ENCODE measurements at places on chromosomes 4 and X.
A peak's percentile ranks its signal among the peaks of the same experiment; 100 is the strongest.

DNA sequence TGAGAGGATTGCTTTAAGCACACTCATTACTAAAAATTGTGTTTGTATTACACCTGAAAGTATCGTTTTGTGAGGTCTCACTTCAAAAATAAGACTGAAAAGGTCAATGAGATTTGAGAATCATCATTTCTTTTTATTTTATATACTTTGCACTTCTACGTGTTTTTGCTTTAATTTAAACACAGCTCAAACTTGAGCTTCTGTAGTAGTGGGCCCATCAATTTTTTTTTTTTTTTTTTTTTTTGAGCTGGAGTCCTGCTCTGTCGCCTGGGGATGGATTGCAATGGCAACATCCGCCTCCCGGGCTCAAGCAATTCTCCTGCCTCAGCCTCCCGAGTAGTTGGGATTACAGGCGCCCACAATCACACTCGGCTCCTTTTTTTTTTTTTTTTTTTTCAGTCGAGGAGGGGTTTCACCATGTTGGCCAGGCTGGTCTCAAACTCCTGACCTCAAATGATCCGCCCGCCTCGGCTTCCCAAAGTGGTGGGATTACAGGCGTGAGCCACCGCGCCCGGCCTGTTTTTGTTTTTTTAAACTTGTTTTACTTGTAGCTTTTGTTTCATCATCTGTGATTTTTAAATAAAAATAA lies 1.5 kb downstream of the GSTCD start:
- no peak for DNase-seq

GRCh38 chr4:85496933-85497332 lies 22.0 kb downstream of the ARHGAP24 start:
- DNase-seq, result no peak

DNA sequence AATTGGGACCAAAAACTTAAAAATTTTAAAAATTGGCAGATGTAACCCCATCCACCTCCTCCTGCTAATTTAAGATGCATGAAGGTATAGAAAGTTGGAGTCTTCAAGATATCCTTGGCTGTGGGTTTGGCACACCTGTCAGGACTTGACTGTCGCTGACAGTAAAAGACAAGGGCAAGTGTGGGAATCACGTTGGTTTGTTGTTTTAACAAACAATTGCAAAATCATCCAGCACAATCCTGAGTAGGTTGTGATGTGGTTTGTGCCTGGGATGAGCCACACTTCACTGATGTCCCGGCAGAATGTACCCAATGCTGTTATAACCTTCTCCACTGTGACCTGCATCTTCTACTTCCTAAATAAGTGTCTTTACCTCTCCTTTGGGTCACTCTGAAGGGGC lies 24.0 kb downstream of the HOPX start:
- DNase-seq, result no peak

- no peak for DNase-seq
These were observed 111.3 kb upstream of the PAQR3 start for GRCh38 chr4:79050541-79050880.

GRCh38 chr4:6443035-6444023 lies 29.1 kb downstream of the PPP2R2C start:
- no peak for DNase-seq

- no peak for DNase-seq
These were observed 54.0 kb downstream of the SLC9A7 start for GRCh38 chrX:46704767-46705386.

DNA sequence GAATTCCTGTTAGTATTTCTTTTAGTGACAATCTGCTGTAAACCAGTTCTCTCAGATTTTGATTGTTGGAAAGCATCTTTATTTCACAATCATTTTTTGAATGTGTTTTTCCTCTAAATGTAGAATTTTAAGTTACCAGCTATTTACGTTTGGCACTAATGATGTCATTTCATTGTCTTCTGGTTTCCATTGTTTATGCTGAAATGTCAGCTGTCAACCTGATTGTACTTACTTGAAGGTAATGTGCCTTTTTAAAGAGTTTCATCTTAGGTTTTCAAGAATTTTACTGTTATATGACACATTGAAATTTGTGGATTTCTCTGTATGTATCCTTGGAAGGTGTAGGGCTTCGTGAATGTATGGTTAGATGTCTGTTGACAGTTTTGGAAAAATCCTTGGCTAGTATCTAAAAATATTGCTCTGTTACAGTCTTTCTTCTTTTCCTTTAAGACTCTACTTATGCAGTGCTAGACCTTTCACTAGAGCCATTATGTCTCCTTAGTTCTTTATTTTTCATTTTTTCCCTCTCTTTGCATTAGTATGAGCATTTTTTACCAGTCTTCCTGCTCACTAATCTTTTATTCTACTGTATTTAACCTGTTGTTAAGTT lies 30.4 kb downstream of the SMAD1 start:
- DNase-seq, result no peak

DNA sequence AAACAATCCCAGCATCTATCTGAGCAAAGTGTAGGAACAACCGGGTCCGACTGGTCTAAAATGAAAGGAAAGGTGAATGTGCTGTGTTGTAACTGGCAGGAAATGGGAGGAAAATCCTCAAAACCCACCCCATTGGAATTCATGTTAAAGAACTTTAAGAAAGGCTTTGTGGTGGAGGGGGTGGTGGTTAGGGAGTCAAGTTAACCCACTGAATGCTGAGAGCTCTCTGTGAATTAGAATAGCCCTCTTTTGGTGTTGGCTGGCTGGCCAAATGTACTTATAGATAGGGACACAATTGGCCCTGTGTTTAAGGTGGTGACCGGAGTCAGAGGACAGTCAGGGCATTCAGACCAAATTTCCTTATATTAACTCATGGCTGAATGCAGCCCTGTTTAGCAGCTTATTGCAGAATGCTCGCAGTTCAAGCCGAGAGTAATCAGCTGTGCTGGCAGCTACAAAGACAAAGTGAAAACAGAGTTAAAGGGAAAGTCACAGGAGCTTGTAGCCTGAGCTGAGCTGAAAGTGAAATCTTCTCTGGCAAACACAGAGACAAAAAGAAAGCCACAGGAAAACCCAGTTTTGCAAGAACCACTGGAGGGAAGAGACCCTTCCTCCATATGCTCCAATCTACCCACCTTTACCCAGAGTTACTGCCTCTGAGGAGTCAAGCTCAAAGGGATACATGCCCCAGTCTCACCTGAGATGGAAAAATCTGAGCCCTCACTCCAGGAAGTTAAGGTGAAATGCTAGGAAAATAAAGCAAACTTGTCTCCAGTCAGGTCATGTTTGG lies 38.5 kb upstream of the UGT2B7 start:
- no peak for DNase-seq

DNA sequence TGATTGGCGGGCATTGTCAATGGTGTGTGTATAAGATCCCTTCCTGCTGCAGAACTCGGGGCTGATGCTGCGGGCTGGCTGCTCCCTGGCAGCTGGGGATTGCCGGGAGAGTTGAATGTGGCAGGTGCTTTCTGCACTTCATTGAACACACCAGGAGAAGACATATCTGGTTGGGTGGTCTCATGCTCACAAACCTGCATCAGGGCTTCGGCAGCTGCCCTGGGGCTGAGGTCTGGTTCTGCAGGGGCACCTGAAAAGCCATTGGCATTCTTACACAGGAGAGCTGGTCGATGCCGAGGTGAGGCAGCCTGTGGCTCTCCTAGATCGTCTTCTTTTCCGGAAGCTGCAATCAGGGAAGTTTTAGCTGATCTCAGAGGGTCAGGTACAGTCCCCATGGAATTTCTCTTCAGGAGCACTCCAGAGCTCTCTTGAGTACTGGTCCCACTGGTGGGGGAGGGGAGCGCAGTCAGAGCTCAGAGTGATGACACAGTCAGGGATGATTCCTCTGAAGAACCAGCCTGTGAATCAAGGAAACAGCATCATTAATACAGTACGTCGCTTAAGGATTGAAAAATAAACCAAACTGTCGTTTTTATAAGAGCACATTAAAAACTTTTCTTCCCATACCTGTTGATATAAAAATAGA lies 57.8 kb downstream of the GPRIN3 start:
- DNase-seq, result no peak

DNA sequence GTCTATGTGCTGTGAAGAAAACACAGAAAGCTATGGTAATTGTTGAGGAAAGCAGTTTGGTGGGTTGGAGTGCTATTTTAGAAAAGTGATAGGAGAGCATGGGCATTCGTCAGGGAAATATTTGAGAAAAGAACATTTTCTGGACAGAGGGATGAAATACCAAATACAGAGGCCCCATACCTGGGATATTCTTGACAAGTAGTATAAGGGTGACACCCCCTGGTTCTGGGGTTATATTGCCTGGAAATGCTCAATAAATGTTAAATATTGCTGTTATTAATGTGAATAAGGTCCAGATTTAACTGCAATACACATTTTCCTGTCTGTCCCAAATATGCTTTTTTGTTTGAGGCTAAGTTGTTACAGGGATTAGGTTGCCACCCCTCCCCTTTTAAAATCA lies 42.9 kb downstream of the WWC2 start:
- no peak for DNase-seq

- no peak for DNase-seq
These were observed 4.7 kb upstream of the IL1RAPL1 start for GRCh38 chrX:28582511-28582910.

DNA sequence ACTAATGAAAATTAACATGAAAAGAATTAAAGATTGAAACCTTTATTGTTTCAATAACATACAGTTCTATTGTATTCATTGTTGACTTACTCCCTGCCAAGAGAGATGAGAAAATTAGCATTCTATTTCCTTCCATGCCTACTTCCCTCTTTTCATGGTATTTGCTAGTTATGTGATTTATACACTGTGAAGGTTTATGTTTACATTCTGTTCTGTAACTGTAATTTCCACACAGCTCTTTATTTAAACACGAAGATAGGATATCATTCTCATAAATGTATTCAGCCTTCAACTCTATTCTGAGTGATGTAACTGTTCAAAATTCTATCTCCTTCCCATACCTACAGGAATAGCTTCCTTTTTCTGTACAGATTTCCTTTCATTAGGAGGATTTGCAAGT lies 6.6 kb downstream of the CCDC110 start:
- DNase-seq, result no peak

GRCh38 chr4:83252782-83253405 lies 31.7 kb downstream of the COQ2 start:
- DNase-seq, result peak; percentile 54

DNA sequence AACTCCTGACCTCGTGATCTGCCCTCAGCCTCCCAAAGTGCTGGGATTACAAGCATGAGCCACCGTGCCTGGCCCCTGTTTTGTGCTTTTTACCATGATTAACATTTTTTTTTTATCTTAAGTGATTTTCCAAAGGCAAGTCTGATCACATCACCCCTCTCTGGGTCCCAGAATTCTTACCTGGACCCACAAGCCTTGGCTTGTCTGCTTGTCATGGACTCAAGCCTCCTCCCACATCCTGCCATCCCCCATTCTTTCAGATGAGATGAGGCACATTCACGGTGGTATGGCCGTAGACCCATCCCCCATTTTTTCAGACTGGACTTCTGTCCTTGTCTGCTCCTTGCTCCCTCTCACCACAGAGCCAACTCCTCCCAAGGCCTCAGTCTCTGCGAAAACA lies 55.3 kb downstream of the APLN start:
- DNase-seq, result no peak

- DNase-seq, result no peak
These were observed 330.5 kb upstream of the SPANXN1 start for GRCh38 chrX:144916785-144917184.

DNA sequence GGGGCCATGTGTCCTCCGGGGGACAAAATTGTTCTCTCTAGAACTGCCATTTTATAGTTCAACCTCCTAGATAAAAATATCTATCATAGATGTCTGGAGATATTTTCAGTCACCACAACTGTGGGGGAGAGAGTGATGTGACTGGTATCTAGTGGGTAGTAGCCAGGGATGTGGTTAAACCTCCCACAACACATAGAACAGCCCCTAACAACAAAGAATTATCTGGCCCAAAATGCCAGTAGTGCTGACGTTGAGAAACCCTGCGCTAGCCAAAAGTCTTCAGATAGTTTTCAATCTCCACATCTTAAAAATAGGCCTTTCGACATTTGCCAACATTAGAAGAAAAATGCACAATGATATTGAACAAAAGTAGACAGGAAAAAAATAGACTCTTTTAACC lies 19.0 kb upstream of the SUPT20HL2 start:
- no peak for DNase-seq

DNA sequence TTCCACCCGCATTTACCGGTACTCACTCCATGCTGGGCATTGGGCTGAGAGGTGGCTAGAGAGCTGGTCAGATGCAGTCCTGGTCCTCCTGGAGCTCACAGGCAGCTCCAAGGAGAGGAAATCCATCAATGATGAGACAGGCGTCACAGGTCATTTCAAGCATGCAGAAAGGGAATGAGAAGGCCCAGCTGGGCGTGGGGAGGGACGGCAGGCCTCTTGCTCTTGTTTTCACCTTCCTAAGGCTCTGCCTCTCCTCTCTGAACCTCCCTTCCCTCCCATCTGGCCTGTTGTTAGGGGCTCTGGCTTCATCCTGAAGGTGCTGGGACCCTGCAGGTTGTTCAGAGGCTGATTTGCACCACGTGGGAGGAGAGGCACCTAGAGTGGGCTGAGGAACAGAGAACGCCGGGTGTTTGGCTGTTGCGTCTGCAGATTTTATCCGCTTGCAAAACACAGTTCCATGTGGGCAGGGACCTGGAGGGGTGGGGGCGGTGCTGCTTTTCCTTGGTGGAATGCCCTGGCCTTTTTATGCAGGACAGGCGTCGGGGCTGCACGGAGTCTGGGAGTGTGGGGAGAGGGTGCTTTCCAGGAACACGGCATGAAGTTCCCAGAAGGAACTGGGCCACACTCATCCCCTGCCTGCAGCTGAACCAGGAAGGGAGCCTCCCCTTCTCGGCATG lies 81.5 kb upstream of the PSAPL1 start:
- DNase-seq, result no peak

DNA sequence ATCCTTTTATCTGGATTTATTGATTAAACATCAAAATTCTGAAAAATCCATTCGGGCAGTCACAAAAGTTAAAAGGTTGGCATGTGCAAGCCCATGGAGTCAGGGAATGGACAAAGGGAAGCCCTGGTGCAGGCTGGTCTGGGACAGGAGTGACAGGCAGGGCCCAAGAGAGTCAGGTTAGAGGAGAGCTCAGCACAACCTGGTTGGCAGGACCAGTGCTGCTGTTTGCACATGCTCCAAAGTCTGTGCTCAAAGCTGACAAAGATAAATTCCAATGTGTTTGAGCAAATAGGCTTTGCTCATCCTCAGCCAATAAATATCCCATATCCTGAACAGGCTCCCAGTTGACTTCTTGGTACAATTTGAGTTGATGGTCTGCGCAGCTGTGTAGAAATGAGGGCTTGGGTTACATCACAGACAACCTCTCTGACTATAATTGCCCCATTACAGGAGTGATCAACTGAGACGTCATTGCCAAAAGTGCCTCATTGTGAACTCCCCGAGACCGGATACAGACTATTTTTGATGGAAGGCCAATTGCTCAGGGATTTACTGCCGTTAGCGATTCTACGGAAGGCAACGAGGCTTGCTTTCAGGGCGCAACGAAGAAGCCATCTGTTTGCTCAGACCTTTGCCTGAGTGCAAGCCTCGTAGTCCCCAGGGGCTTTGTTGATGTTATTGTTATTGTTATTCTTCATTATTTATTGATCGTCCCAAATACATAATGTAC lies 1008.1 kb upstream of the TENM3 start:
- no peak for DNase-seq

All from stimulated activated CD4-positive, alpha-beta T cell treated with anti-CD3 and anti-CD28 coated beads, Interleukin-1b, Interleukin-23, amount 100 ng/mL, for 1 hour (primary cell).